Kidney tubule cell (primary cell): ENCODE measurements at places on chromosomes 13 and 19.

GRCh38 chr13:35787937-35788336 lies 311.4 kb upstream of the MAB21L1 start:
- DNase-seq = no peak

- peak; percentile 50 for DNase-seq
Observed at GRCh38 chr19:21023901-21024300, 3.4 kb downstream of the ZNF430 start.

DNA sequence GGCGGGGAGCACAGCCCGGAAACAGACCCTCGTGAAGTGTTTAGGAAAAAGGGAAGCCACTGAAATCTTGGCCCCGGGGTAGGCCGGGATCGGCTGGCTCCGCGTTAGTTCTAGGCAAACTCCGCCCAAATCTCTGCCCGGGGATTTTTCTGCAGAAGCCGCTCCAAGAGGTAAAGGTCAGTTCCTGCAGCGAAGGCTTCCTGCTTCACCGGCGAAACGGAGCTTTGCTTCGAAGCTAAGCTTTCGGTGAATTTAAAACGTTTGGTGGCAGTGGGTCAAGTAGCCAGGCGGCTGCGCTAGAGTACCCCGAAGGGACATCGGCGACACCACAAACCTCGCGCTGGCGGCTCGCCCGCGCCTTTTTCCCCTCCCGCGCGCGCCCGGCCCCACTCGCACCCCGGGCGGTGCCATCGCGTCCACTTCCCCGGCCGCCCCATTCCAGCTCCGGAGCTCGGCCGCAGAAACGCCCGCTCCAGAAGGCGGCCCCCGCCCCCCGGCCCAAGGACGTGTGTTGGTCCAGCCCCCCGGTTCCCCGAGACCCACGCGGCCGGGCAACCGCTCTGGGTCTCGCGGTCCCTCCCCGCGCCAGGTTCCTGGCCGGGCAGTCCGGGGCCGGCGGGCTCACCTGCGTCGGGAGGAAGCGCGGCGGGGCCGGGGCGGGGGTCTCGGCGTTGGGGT lies 441 bp downstream of the GJB2 start:
- DNase-seq = peak; percentile 62

- DNase-seq = peak; percentile 100
Observed at GRCh38 chr19:38683393-38684077, 36.1 kb downstream of the ACTN4 start.

DNA sequence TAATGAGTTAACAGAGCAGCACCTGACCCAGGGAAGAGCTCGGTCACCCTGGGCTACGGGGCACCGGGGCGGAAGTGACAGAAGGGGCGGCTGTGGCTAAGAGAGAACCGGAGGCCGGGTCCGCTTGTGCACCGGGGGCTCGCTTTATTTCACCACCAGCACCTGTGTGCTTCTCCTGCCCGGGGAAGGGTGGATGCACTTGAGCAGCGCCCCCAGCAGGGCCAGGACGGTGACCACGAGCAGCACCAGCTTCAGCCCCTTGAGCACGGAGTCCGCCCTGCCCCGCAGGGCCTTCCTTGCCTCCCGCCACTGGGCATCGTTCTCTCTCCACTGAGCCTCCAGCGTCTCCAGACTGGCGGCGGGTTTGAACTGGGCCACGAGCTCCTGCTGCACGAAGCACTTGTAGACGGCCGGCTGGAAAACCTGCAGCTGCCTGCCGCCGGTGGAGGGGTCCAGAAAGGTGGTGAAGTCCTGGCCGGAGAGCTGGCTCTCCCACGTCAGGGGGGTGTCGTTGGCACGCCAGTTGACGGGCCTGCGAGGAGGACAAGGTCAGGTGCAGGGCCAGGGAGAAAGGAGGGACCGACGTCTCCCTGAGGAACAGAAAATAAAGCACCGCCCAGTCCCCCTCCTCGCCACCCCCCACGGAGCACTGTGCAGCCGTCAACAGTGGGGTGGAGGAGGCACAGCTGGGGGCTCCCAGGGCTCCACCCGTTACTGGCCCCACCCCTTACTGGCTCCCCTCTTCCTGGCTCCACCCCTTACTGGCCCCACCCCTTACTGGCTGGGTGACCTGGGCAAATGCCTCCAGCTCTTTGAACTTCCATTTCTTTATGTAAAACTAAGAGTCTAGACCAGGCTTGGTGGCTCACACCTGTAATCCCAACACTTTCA lies 3.6 kb downstream of the FAM187B start:
- no peak for DNase-seq

DNA sequence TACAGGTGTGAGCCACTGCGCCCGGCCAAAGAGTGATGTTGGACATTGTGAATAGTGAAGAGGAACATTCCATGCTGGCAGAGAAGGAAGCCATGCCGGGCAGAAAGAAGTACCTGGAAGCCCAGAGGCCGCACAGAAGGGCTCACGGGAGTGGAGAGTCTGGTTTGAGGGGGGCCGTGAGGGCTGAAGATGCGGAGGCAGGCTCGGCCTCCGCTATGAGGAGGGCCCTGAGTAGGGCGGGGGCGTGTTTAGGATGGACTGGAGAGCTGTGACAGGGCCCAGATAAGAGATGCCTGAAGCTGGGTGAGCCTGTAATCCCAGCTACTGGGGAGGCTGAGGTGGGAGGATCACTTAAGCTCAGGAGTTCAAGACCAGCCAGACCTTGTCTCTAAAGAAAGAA lies 1.6 kb downstream of the JOSD2 start:
- DNase-seq = no peak

DNA sequence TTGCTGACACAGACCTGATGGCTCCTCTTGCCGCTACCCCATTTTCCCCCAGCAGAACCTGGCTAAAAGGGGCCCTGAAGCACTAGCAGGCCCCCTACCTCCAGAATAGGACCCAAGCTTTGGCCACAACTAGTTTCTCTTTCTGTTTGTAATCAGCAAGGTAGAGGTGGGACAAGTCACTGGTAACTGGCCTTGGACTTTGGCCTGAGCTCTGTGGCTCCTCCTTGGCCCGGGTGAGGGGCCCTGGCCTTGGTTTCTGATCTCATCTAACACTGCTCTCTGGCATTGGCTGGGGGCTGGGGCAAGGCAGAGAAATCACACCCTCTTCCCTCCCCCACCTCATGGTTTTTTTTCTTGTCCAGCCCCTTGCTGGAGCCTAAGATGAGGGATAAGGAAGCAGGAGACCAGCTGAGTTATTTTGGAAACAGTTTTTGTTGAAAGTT lies 2.1 kb downstream of the CALM3 start:
- DNase-seq = peak; percentile 32

- no peak for DNase-seq
Observed at GRCh38 chr13:94996445-94996844, 284.1 kb upstream of the SOX21 start.

- DNase-seq = no peak
Observed at GRCh38 chr19:45280471-45280961, 29.4 kb downstream of the MARK4 start.

DNA sequence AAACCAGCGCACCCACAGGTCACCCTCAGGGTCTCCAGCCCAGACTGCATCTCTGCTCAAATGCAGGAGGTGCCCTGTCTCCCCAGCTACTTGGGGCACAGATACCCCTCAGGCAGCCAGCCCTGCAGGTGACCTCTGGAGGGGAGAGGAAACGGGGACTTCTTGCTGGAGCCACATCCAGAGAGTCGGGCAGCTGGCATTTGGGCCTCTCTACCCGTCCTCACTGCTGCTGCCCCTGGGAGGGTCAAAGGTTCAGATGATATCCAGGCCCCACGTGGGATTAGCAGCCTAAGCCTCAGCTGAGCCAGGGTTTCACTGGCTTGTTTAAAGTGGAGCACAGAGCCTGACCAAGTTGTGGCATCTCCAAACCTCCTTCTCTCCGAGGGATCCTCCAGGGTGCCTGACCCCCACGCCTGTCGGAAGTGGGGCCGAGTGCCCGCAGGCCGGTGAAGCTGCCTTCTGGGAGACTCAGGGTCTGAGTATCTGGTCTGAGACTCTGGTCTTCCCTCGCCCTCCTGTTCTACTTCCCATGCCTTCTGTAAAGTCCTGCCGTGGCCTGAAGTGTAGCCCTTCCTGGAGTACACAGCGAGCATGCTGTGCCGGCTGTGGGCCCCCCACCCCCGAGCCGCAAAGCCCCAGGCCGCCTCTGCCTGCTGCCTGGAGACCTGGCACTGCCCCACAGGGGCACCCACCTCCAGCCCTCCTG lies 2.1 kb downstream of the RASA3 start:
- no peak for DNase-seq

- peak; percentile 98 for DNase-seq
Observed at GRCh38 chr13:89457977-89458376, 1786.8 kb downstream of the SLITRK5 start.

DNA sequence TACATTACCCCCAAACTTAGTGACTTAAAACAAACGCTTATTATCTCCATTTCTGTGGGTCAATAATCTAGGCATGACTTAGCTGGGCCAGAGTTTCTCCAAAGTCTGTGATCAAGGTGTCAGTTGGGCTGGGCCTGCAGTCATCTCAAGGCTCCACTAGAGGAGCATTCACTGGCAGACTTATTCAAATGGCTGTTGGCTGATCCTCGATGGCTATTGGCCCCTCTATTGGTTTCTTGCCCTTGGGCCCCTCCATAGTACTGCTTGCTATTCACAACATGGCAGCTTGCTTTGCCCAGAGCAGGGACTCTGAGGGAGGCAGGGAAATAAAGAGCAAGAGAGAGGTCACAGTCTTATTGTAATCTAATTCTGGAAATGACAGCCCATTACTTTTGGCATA lies 57.6 kb downstream of the RCBTB2 start:
- no peak for DNase-seq

DNA sequence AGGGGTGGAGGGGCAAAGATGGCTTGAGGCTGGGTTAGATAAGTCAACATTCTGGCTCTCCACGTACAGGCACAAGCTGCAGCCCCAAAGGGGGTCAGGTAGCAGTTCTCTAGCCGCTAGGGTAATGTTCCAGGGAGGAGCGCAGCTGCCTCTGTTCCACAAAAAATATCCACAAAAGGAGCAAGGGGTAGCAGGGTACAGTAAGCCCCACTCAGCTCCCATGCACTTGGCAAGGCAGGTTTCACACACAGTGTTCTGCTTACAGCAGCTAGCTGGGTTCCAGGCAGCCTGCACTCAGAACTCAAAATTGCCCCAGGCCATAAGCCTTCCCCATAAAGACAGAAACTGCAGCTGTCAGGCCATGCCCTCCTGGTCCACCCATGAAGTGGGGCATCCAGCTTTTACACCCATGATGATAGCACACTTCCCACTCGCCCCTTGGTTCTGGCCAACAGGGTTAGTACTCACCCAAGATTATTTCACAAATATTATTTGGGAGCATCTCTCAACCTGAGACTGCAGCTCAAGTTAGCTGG lies 130.0 kb downstream of the CYSLTR2 start:
- DNase-seq = no peak

- no peak for DNase-seq
Observed at GRCh38 chr19:15123900-15124299, 16.7 kb downstream of the SYDE1 start.

DNA sequence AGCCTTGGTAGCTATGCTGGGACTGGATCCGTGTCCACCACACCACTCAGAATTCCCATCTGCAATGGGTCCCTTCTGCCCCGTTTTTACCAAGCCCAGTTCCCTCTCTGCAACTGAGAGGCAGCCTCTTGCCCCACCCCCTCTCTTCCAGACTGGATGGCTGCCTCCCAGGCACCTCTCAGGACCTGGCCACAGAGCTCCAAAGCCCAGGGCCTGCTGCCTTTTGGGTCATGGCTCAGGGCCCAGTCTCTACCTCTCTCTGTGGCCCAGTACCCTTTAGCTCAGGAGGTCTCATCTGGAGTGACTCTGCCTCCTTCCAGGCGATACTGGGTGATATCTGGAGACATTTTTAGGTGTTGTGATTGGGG lies 10.3 kb upstream of the ZBTB7A start:
- DNase-seq = no peak

- DNase-seq = peak; percentile 45
Observed at GRCh38 chr19:20247016-20247683, 80.1 kb downstream of the ZNF486 start.

DNA sequence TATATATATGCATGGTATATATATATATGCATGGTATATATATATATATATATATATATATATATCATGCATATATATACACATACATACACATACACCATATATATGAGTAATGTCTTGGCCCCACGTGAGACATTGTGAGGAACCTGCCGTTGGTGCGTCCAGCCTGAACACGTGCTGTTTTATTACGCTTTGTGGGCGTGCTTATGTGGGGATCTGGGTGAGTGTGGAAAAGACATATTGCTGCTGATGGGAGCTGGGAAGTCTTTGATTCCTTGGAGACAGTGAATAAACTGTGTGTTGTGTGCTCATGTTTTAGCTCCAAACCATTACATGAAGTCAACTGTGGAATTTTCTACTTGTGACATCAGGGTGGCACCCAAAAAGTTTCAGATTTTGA lies 28.9 kb downstream of the KCTD15 start:
- no peak for DNase-seq

- peak; percentile 65 for DNase-seq
Observed at GRCh38 chr19:11587302-11587974, 9.8 kb upstream of the ZNF627 start.

DNA sequence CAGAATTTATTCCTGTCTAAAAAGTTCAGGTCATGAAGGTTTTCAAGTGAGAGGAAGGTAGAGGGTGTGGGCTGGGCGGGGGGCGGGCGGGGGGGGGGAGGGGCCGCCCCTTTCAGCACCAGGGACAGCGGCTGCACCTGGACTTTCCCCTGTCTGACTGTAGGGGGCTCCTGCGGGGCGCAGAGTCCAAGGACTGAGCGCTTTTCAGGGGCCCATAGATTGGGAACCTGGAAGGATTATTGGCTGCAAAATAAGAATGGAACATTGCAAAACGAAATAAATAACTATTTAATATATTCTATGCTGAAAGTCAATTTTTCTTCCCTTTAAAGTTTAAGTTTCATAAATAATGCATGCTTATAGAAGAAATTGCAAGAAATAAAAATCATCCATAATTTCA lies 8.9 kb upstream of the CYP4F3 start:
- peak; percentile 24 for DNase-seq

GRCh38 chr19:4409123-4409933 lies 6.9 kb downstream of the CHAF1A start:
- no peak for DNase-seq

DNA sequence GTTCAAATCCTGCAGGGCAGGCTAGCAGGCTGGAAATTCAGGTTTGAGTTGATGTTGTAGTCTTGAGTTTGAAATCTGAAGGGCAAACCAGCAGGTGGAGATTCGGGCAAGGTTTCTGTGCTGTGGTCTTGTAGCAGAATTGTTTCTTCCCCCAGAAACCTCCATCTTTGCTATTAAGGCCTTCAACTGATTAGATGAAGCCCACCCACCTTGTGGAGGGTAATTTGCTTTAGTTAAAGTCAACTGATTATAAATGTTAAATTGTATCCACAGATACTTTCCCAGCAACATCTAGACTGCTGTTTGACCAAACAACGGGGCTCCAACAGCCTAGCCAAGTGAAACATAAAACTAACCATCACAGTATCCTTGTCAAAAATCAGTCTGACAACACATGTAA lies 9.4 kb downstream of the IPO5 start:
- DNase-seq = no peak

- no peak for DNase-seq
Observed at GRCh38 chr19:7865262-7865911, 8.8 kb downstream of the PRR36 start.

GRCh38 chr19:18666317-18666716 lies 17.2 kb upstream of the CRTC1 start:
- DNase-seq = no peak

DNA sequence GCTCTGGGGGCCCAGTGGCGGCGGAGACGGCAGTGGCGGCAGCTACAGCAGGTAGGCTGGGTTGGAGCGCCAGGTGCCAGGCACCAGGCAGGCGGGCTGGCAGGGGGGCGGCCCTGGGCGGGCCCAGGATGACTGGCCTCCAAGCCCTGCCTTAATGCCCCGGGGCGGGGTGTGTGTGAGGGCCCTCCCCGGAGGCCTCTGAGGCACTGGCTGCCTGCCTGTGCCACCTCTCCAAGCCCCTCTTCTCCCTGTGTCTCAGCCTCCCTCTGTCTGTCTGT lies at the start of gene KLK11:
TSS of gene KLK11 (minus strand) at position 63 of the 278 bp plus-strand sequence. CDS start 985 bp downstream, outside the sequence.
- DNase-seq = no peak
